Activated CD4-positive, alpha-beta memory T cell treated with anti-CD3 and anti-CD28 coated beads, Interleukin-2, amount 10 ng/mL, durations not matched to agents 7 days and 5 days (primary cell): ENCODE measurements at places on chromosomes 12 and 14.

GRCh38 chr14:72008666-72009065 lies 76.4 kb downstream of the RGS6 start:
- peaks cover 3% of the 10 kb centered on the region for H3K27me3 ChIP-seq
- H3K4me3 ChIP-seq = no peak overlapping the region
- H3K36me3 ChIP-seq = no peaks in the 10 kb centered on the region
- H3K4me1 ChIP-seq = no peaks in the 10 kb centered on the region
- no peak overlapping the region for H3K27ac ChIP-seq

DNA sequence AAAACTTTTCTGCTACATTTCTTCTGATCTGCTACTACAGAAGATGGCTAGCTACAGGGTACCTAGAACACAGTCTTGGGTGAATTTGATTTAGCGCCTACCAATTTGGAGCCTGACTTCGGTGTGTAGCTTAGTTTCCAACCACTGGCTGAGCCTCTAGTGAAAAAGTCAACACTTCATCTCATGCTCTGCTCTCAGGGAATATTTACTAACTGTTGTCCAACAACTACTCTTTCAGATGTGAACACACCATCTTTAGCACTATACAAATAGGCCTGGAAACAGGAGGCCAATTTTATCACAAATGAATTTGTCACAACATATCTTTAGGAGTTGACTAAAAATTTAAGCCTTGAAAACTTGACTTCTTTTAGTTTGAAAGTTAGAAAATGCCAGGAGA lies 167.9 kb downstream of the NELL2 start:
- no peak overlapping the region for H3K4me3 ChIP-seq
- H3K27me3 ChIP-seq = no peaks in the 10 kb centered on the region
- H3K27ac ChIP-seq = no peak overlapping the region

DNA sequence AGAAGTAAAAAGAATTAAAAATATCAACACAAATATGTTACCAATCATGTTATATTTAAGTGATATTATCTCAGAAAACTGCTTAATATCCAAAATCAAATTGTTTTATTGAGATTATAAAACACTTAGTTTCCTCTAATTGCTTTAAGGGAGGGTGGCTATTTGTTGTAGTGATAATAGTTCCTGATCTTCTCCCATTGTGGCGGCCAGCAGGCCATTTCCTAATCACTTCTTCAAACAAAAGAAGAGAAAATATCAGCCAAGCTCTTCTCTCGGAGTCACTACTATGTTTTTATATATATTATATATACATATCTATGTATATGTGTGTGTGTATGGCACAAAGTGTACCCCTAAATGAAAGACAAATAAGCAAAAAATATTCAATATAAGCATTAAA lies 31.5 kb downstream of the ERO1A start:
- H3K27me3 ChIP-seq = no peaks in the 10 kb centered on the region
- no peak overlapping the region for H3K4me3 ChIP-seq
- DNase-seq = no peak
- H3K36me3 ChIP-seq = peaks cover 48% of the 10 kb centered on the region

- H3K27me3 ChIP-seq = peaks cover 25% of the 10 kb centered on the region
- no peak overlapping the region for H3K4me3 ChIP-seq
- H3K27ac ChIP-seq = no peak overlapping the region
- no peaks in the 10 kb centered on the region for H3K4me1 ChIP-seq
- DNase-seq = no peak
- H3K36me3 ChIP-seq = peaks cover 10% of the 10 kb centered on the region
These were observed 18.8 kb upstream of the BEGAIN start for GRCh38 chr14:100605706-100606686.

DNA sequence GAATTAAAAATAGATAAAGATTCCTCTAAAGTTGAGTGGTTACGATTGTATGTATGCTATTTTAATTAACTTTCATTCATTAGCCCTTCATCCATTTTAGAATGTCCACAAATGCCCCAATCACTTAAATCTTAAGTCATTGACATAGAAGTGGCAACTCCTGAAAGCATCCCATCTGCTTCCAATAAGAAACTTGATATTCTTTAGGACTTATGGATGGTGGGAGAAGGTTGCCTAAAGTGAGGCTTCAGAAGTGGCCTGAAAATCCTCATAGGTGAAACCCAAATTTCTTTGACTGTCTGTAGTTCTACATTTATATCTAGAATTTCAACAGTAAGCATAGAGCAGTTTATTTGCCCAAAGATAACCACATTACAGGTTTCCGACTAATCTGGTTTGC lies 161.7 kb upstream of the HMGA2 start:
- DNase-seq = no peak
- peaks cover 2% of the 10 kb centered on the region for H3K4me1 ChIP-seq
- H3K27ac ChIP-seq = no peak overlapping the region
- H3K36me3 ChIP-seq = no peaks in the 10 kb centered on the region

- no peak overlapping the region for H3K4me3 ChIP-seq
- peaks cover 13% of the 10 kb centered on the region for H3K4me1 ChIP-seq
- no peak for DNase-seq
These were observed 100.7 kb downstream of the ITPR2 start for GRCh38 chr12:26732005-26732908.
